ENCODE measurements at places on chromosomes 12 and 14. TPM values are rescaled to one million over a fixed set of nuclear protein-coding genes. Genes with fewer than 3 reads are reported as not detected.

MUCL1 gene
- not detected for polyA plus RNA-seq

LHX5 gene
- polyA plus RNA-seq: not detected

SLC6A12 gene
- 14.5 TPM for polyA plus RNA-seq

- no peak for DNase-seq
Observed at GRCh38 chr12:94169966-94170689, 21.8 kb downstream of the PLXNC1 start.

- DNase-seq: no peak
Observed at GRCh38 chr12:26172539-26172938, 22.8 kb upstream of the SSPN start.

DNA sequence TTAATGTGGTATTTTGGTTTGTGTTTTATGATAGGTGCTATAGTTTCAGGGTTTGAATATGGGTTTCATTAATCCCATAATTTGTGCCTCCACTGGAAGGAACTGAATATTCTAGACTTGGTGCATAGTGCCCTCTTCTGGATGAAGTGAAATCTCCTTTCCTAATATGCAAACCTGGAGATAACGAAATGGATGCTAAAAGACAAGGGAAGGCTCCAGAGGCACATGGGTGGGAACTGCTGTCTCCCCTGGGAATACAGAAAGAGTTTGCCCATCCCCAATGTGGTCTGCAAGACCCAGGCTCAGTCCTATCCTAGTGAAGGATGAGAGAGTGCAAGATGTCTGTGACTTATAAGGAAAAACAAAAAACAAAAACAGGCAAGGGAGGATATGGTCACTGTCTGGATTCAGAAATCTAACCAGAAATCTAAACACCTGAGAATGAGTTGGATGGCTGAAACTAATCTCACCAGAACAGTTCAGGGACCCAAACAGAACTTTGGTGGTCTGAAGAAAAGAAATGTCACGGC, 142.3 kb upstream of the TMPO start:
- peak; percentile 41 for DNase-seq

GRCh38 chr12:55699471-55700055, 8.1 kb downstream of the ITGA7 start:
- no peak for DNase-seq

- DNase-seq: no peak
Observed at GRCh38 chr14:31419967-31420318, 407 bp downstream of the HEATR5A start.

GRCh38 chr12:51913071-51914033, 6.0 kb downstream of the ACVRL1 start:
- no peak for DNase-seq

DNA sequence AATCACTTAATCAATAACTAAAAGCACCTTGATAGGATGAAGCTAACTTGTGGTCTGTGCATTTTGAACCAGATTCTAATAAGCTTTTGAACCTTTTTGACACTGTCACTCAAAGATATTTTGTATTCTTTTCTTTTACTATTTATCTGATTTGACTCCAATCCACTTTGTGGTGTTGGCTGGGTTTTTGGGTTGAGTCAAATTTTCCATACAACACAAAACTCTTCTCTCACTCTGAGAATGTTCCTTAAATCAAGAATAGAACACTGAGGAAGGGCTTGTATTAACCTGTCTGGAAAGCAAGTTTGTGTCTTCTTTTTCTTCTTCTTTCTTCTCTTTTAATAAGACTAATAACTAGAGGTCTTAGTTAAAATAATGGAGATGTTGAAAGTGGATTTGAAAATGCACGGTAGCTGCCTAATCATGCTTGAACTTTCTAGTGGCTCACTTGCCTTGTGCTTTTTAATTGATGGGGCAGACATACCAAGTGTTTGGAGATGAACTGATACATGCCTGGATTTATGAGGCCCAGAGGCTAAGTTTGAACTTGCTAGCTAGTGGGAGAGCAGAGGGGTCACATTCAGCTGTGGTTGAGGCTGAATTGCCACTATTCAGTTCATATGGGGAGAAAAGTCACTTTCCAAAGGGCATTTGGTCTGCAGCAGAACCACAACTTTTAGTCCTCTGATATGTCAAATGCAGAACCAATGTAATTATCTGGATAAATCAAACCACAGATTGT, 93.5 kb upstream of the PTHLH start:
- DNase-seq: no peak

CLEC2B gene
- 4.8 TPM for polyA plus RNA-seq

DNA sequence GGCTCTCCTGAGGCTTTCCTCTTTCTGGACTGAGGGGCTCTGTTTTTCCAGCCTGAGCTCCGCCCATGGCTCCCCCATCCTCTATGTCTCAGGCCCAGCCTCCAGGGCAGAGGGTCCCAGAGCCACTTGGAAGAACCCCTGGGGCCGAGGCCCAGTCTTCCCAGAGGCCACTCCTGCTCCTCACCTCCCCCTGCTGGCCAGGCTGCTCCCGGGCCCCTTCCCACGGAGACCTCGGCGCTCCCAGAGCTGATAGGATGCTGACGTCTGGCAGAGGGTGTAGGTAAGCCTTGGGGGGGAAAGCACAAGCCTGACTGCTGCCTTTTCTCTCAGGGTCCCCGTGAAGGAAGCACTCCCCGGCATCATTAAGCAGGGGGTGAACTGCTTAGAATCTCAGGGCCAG, 51.4 kb downstream of the ERH start:
- no peak for DNase-seq

DNA sequence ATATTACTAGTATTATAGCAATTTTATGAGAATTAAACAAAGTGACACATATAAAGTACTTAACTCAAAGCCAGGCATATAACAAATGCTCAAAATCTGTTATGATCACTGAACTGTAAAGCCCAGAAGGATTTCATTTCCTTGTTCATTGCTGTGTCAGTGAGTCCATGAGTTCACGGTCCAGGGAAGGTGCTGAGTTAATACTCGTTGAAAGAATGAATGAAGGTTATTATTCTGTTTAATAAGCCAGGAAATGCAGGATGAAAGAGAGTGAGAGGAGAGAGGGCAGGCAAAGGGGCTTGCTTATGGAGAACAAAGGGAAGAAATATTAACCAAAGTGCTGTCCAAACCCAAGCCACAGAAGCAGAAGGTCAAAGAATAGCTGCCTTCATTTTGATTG, 40.2 kb upstream of the NT5DC3 start:
- no peak for DNase-seq

DNA sequence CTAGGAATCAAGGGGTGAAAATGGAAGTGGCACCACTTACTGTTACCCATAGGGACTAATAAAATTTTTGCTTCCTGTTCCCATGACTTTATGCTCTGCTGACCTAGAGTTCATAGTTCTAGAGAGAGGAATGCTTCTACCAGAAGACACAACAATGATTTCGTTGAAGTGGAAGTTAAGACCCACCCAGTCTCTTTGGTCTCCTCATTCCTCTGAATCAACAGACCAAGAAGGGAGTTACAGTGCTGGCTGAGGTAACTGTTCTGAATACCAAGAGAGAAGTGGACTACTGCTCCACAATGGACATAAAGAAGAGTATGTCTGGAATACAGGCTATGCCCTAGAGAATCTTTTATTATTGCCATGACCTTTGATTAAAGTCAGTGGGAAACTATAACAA, 23.5 kb upstream of the DYRK2 start:
- peak; percentile 21 for DNase-seq

DNA sequence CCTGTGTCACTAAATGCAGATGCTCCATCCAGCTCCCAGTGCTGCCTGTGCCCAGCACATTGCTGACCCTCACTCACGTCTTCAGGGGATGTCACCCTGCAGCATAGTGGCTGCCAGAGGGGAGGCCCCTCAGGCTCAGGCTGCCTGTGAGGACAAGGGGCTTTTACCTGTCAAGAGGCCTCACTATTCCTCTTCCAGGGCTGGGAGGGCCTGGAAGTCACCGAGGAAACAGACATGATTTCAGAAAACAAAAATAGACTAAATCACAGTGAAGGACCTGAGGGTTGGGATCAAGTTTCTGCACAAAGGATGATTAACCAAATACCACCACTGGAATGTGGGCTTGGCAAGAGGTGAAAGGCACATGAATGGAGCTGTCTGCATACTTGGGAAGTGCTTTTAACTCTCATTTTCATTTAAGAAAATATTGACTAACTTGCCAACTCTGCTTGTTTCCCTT, 1202.3 kb downstream of the BCL11B start:
- DNase-seq: peak; percentile 46
